Stimulated activated CD8-positive, alpha-beta memory T cell treated with anti-CD3 and anti-CD28 coated beads, Interleukin-2, amount 100 ng/mL, for 1 hour (primary cell): ENCODE measurements at places on chromosomes 2 and 18.

DNA sequence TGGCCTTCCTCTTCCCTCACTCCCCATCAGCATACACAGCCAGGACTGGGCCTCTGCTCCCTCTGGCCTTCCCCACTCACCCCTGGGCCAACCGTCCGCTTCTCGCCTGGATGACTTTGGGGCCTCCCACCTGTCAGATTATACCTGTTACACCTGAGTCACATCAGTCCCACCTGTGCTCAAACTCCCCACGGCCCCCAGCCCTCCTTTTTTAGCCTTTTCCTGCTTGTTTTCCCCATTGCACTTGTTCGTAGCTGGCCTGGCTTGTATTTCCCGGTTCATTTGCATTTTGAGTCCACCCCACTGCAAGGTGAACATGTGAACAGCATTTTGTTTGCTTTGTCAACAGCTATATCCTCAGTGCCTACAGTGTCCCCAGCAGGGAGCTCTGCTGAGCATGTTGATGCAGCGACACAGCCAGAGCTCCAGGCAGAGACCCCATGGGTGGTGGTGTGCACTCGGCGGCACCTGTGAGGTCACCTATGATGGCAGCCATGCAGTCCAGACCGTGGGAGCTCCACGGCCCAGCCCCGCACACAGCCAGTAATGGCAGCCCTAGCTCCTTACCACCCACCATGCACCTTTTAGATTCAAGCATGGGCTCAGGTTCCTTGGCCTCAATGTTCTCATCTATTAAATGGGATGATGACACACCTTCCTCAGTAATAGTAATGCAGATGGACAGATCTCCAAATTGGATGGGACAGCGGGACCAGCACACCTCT, 276.4 kb upstream of the HS6ST1 start:
- no peak for DNase-seq

DNA sequence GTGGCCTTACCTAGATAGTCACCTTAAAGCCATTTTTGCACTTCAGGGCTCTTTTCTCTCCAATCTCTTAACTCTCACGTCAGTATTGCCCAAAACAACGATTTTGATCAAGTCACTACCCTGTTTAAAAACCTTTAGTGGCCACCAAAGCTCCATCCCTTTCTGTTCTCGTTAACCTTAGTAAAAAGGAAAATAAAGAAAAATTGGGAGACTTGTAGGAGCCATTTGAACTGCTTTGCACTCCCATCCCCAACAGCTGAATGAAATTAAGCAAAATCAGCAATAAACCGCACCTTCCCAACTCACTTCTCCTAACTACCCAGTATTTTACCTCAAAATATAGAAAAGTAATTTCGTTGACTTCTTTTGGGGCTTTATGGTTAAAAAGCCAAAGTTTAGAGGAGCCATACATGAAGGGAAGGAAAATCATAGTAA, 686 bp upstream of the ARL5A start:
- DNase-seq = no peak

DNA sequence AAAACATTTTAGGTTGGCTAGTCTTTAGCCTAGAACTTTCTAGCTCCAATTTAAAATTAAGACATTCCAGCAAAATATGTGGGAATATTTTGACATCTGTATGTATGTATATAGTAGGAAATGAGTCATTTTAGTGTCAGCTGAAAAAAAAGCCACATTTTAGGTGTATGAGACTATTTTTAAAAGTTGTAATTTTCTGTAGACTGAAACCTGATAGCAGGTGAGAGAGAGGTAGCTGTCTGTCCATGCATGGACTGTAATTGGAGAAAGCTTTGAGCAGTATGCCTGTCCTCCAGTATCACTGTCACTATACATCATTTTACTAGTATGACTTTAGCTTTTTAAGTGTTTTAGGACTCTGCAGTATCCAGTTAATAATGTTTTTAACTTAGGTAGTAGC, 26.1 kb upstream of the PPP1R1C start:
- DNase-seq = no peak

GRCh38 chr2:242053921-242054320, 184.4 kb downstream of the RTP5 start:
- DNase-seq = no peak

GRCh38 chr2:12881952-12882351, 165.2 kb downstream of the TRIB2 start:
- DNase-seq = no peak

- no peak for DNase-seq
Measured at GRCh38 chr2:120807751-120808150, 72.1 kb downstream of the GLI2 start.

- no peak for DNase-seq
Measured at GRCh38 chr2:225103737-225104141, 61.5 kb upstream of the DOCK10 start.

- no peak for DNase-seq
Measured at GRCh38 chr2:170019060-170019805, 158.7 kb upstream of the MYO3B start.

- no peak for DNase-seq
Measured at GRCh38 chr2:68565858-68566257, 77.5 kb upstream of the PROKR1 start.

DNA sequence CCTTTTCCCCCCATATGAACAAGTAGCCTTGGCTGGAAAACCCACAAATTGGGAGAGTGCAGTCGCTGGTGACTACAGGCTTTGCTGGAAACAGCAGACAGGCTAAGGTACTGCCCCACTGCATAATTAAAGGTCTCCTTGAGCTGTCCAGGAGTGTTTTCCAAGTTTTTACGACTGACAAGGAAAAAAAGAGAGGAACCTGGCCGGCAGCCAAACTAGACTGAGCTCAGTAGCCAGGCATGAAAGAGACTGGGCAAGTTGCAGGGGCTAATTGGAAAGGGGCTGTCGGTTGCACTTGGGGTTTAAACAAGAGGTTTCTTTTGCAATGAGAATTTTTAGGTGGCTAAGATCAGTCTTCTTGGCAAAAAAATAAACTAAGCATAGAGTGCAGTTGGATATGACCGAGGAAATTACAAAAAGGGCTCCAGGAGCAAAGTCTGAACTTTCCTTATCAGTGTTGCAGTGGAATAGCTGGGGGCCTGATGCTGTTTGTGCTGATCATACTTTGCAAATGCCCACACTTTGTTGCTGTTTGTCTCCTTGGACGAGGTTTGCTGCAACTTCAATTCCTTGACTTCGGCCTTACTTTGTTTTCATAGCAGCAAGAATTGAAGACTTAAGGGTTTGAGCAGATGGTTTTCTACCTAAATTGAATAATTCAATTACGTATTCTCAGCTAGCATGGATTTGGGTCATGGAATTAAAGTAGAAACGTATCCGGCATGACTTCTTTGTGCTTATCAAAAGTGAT, 2.1 kb downstream of the GULP1 start:
- no peak for DNase-seq

- DNase-seq = no peak
Measured at GRCh38 chr2:48424356-48424755, 105.6 kb upstream of the STON1 start.

- DNase-seq = no peak
Measured at GRCh38 chr2:188345020-188345419, 53.3 kb downstream of the GULP1 start.

DNA sequence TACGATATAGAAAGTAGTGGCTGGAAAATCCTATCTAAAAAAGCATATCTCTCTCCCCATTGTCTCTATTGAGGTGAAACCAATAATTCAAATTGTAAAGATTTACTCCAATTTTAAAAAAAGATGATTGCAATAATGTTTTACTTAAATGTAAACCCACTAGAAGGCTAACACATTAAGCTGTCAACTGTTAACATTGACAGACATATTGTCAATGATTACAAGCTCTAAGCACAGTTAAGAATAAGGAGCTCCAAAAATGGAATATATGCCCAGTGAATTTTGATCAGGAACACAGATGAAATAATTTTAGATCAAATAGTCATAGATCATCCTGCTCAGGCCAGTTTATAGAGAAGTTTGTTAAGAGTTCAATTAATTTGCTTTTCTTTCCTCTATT, 123.6 kb upstream of the NETO1 start:
- no peak for DNase-seq

DNA sequence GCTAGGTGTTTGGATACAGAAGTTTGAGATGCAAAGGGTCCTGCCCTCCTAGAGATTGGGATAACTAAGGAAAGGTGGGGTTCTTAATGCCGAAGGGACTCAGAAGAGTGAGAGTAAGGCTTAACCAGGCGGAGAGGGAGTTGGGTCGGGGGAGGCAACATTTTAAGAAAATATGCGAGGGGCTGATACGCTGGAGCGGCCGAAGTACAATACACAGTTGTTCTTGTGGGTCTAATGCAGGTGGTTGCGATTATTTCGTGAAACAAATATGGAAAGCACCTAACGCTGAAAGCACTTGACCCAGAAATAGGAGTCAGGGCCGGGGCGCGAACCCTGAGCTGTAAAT, 344 bp upstream of the MRPL33 start:
- no peak for DNase-seq

DNA sequence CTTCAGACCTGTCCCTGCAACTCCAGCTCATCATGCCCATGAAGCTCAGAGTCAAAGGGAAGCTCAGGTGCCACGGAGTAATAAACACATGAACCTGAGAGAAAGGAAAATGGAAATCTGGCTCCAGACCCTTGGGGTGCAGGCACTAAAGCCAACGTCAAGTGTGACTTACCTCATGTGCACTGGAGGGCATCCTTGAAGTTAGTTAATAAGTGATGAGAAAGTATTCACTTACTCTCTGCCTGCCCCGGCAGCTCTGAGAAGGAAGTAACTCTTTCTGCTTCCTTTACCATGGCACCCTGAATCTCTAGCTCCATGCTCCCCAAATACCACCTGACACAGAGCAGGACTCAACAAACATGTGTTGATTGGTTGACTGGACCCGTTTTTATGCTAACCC, 21.4 kb upstream of the AGAP1 start:
- no peak for DNase-seq

DNA sequence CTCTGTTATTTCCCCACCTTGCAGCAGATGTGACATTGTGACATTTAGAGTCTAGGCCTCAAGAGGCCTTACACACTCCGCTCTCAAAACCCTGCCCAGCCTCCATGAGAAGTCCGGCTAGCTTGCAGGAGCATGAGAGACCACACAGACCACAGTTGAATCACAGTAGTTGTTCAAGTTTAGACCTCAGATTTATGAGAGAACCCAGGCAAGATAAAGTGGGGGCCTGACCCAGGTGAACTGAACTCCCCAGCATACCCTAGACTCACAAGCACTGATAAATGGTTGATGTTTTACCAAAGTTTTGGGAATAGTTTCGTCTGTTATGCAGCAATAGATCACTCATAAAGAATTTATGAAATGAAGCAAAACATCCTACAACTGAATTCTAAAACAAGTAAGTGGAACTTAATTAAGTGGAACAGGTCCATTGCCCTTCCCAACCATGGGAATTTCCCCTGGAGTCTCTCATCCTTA, 4.7 kb upstream of the STAT1 start:
- DNase-seq = no peak

- no peak for DNase-seq
Measured at GRCh38 chr2:45823723-45824206, 172.3 kb downstream of the PRKCE start.

GRCh38 chr2:25380586-25381375, 39.1 kb upstream of the DNMT3A start:
- DNase-seq = no peak

DNA sequence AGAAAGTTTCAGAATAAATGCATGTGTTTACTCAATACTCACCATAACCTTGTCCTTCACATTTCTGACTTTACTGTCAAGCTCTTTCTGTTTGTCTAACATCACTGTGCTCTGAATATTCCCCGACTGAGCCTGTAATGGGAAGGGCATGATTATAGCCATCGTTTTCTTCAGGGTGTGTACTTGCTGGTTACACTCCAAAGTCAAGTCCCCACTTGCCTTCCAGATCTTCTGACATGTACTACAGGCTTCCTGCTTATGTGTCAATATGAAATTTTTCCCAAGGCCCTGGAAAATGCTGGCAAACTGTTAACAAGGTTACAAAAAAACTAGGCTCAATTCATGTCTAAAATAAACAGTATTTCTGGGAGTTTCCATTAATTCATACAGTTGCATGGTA, 12.9 kb downstream of the STAT1 start:
- DNase-seq = no peak

- DNase-seq = no peak
Measured at GRCh38 chr2:147294825-147295392, 549.9 kb upstream of the ACVR2A start.

GRCh38 chr2:117835990-117836760, 21.7 kb downstream of the DDX18 start:
- DNase-seq = peak; percentile 29

GRCh38 chr2:136085453-136086209, 32.3 kb downstream of the CXCR4 start:
- no peak for DNase-seq

DNA sequence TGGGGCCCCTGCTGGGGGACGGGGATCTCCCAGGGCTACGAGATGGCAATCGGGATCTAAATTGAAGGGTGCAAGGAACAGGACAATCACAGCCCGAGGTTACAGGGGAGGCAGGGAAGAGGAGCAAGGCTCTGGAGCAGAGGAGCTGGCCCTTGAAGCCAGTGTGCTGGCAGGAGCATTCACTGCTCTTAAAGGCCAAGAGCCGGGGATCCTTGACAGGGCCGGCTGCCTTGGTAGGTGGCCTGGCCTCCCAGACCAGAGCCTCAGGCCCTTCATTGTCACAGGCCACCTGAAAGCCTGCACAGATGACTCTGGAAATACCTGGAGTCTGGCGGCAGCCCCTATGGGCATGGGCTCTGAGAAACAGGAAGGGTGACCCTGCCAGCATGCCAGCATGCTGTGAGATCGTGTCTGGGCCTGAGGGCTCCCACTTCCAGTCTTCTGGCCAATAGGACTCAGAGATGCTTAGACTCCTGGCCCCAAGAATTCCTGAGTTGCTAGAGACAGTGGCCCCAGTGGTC, 38.7 kb downstream of the PDIA6 start:
- DNase-seq = no peak

DNA sequence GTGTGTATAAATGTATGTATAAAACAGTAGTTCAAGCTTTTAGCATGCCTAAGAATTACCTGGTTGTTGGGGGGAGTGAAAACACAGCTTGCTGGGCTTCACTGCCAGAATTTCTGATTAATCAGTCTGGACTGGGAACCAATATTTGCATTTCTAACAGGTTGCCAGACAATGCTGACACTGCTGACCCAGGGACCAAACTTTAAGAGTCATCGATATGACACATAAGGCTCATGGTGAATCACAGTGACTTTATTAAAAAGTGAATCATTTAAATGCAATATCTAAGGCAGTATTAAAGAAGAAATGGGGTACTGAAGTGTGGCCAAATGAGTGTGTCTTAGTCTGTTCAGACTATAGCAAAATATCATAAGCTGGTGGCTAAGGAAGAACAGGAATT, 195.9 kb upstream of the DTNA start:
- no peak for DNase-seq

- no peak for DNase-seq
Measured at GRCh38 chr2:95530734-95531133, 46.2 kb upstream of the TRIM43B start.

DNA sequence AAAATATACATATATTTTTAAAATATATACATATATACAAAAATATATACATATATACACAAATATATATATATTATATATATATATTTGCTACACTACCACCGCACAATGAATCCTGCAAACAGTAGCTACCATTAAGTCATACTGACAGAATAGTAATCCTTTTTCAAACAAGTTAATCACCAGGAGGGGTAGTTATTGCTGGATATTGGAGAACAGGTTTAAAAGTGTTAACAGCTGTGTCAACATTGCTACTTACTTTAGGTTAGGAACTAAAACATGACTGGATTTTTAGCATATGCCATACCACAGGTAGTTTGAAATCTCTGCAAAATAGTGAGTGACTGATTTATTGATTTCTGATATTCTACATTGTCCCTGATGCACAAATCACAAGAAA, 529.1 kb upstream of the CDH7 start:
- no peak for DNase-seq

GRCh38 chr2:173050684-173051083, 25.0 kb upstream of the MAP3K20 start:
- DNase-seq = no peak
